ENCODE measurements at places on chromosomes 4 and X. TPM values are rescaled to one million over a fixed set of nuclear protein-coding genes. Genes with fewer than 3 reads are reported as not detected.

DNA sequence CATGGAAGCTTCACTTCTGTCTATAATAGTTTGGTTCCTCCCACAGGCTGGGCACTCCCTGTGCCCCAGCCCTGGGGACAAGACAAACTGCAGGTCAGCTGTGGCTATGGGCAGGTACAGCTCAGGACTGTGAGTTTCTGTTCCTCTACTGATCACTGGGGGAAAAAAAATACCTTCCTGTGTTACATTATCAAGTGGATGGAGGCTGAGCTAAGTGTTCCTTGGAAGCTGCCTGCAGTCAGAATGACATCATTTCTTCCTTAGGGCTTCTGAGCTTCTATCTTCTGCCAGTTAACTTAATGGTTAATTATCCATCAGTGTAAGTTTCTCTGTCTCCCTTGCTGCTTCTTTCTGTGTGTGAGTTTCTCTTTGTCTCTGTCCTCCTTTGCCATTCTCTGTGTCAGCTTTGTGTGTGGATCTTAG is 4.6 kb downstream of the RAB33A start:
- DNase-seq = no peak
- H3K4me1 ChIP-seq = peaks cover 44% of the 10 kb centered on the region
- H3K27ac ChIP-seq = peak overlapping the region; percentile 63
- H3K4me3 ChIP-seq = peak overlapping the region; percentile 6

The MSX1 gene
- total RNA-seq = not detected

The TIGD4 gene
- 0.31 TPM for total RNA-seq

DNA sequence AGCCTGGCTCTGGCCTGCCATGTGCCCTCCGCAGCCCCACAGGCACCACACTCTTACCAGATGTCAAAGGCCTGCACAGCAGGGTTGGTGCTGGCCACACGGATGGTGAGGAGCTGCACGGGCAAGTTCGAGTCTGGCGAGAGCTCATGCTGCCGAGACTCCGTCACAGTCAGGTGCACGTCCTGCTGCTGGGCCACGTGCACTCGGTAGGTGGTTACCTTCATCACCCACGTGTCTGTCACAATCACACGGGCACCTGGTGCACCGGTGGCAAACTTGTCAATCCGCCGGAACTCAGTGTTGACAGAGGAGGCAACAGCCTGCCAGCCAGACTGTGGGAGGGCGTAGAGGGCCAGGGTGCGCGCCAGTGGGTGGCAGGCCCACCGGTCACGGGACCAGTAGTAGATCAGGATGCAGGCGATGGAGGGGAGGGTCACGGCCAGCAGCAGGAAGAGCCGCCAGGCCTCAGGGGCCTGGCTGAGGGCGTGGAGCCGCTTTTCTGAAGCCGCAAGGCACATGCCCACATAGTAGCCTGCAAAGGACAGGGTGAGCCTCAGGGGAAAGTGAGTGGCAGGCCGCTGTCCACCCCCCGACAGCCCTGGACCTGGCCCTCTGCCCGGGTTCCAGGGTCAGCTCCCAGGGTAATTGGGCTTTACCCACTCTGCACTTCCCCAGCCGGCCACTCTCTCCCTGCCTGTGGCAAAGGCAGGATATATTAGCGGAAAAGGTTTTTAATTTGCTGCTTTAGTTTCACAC is 2.9 kb downstream of the TMEM129 start:
- DNase-seq = peak; percentile 8
- no peaks in the 10 kb centered on the region for H3K27me3 ChIP-seq
- peak overlapping the region; percentile 35 for H3K4me3 ChIP-seq
- H3K36me3 ChIP-seq = peaks cover 34% of the 10 kb centered on the region
- H3K27ac ChIP-seq = no peak overlapping the region

DNA sequence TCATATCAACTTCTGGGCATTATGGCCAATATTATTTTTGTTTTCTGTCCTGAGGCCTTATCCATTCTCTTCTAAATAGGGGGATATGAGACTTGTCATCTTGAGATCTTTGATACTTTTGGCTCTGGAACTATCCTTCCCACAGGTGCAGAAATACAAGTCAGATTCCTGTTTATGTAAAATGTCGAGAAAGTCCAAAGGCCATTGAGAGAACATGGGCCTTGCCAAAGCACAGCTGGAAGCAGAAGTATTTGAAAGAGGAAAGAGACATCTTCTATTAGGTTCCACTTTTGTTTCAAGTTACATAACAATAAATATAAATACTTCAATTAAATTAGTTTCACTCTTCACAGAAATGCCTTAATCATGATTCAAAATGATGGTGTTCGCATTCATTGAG is 20.8 kb upstream of the PRSS48 start:
- no peak overlapping the region for H3K27ac ChIP-seq
- H3K27me3 ChIP-seq = no peaks in the 10 kb centered on the region
- no peak overlapping the region for H3K4me3 ChIP-seq
- no peaks in the 10 kb centered on the region for H3K36me3 ChIP-seq
- H3K4me1 ChIP-seq = no peaks in the 10 kb centered on the region

The EPGN gene
- total RNA-seq = not detected

DNA sequence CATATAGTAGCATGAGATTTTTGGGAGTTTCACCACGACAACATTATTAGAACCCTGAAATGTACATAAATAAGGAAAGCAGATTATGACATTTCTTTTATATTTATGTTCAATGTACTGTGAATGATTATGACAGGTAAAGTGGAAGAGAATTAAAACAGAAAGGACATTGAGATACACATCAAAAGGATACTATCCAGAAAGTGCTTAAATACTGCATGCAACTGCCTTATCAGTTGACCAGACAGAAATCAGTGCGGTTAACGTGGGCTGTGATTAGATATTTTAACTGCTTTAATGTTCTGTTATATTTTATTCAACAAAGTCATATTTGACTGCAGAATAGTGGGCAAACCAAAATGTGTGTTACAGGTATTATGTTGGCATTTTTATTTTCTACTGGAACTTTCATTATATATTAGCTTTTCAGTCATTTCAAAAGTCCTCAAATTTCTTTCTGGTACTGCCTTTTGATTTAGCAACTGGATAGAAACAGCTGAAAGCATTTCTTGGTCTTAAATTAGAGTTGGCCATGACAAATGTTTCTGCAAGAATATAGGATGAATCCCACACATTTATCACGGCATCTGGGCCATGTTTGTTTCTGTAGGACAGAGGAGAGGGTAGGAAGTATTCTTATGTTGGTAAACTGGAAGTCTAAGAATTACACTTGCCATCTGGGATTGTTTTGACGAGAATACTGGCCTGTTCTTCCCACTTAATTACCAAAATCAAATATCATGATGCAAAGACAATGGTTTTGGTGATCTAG is 255.2 kb downstream of the SLC39A8 start:
- DNase-seq = no peak
- no peak overlapping the region for H3K27ac ChIP-seq
- no peaks in the 10 kb centered on the region for H3K36me3 ChIP-seq
- no peak overlapping the region for H3K4me3 ChIP-seq
- peaks cover 2% of the 10 kb centered on the region for H3K27me3 ChIP-seq
